ENCODE measurements at places on chromosomes 7 and 10.

DNA sequence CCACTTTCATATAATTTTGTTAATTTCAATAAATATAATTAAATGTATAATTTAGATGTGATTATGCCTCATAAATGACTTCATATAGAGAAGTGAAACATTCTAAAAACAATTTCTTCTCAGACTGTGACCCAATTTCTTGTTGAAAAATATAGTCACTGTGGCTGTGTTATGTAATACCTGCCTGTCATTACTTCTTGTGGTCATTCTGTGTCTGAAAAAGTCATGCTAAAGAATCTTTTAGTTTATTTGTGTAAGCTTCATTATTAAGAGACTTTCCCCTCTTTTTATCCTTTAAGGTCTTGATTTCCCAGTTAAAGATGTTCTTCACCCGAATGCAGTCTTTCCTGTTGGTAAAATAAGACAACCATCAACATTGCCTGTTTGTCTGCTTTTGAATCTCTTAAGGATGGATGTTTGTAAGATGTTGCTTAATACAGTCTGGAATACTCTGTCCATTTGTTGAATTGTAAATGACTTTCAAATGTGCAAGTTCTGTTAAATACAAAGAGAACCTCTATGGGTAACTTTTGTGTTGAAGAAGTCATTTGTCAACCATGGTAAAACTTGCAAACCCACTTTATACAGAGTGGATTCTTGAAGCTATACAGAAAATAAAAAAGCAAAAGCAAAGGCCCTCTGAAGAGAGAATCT, 16.0 kb downstream of the KAT6B start:
- DNase-seq = no peak

DNA sequence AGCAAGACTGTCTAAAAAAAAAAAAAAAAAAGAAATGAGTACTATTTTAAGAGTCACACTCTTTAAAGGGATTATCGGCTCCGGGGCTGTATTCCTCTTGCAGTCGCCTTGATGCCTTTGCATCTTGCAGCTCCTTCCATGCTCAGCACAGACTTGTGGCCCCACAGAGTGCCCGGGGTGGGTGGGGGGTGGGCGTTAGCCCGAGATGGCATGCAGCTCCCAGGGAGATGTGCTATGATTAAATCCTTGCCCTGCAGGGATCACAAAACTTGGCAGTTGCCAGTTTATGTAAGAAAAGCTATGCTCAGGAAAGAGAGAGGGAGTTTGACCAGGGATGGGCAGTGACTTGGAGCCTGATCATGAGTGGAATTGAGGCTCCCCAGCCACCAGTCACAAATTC, 81.9 kb downstream of the CCDC3 start:
- DNase-seq = no peak

DNA sequence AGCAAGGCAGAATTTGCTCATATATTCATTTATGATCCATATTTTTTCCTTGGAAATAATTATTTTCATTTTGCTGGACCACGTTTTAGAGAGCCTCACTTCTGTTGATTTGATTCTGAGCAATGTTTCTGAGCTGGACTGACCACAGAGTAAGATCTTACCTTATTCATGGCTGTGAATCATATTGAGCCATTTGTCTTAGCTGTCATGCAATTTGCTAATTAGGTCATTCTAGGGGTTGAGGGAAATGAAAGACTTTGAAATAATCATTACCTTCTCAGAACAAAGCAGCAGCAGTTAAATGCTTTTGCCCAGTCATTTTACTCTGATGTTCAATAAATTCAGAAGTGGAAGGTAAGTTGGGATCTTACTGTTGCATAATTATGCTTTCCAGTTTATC, 251.4 kb downstream of the SDK1 start:
- peak; percentile 37 for DNase-seq

GRCh38 chr10:5527332-5528200, 2.8 kb downstream of the CALML3 start:
- DNase-seq = no peak

DNA sequence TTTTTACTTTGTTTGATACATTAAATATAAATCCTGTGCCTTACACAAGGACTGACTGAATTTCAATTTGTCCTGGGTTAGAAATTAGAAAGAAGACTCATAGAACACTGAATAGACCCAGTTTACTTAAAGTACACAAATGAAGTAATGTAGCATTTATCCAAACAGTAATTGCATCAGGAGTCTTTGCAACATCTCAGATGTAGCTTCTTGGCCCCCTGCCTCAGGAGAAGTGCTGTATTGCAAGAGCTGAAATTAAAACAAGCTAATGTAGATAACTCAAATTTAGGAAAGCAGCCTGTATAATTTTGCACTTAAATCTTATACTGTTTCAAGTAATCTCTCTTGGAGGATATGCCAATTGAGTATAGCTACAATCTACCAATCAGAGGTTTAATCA, 54.3 kb upstream of the KCND2 start:
- DNase-seq = no peak

DNA sequence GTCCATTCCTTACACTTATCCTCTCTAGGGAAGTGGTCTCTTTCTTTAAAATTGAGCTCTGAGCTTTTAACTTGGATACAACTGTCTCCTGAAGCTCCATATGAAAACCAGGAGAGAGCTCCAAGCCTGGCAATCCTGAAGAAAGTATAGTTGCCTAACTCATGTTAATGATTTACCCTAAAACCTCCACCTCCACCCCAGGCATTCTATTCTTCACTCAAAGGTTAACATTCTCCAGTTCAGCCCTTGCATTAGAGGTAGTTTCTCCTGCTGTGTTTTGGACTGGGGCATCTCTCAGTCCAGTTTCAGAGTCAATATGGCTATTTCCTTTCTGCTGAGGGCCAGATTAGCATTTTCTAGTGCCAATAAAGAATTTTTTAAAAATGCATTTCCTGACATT, 195.5 kb downstream of the SLC25A13 start:
- DNase-seq = no peak

DNA sequence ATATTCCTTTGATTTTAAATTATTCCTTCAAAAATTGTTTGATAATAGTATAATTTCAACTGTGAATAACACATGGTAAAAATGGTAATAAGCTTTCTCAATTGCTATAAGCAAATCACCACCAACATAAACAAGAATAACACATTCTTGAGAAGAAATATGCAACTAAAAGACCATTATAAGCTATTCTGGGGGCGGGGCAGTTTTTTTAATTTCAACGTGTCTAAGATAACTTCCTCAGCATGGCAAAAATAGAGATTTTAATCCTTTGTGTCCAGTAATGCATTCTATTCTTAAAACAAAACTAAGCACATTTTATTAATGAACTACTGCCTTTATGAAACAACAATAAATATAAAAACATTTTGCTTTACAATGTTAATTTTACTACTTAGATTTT, 1.5 kb downstream of the DNAJC12 start:
- DNase-seq = no peak

GRCh38 chr10:10421071-10421470, 596.6 kb upstream of the CELF2 start:
- DNase-seq = no peak

- DNase-seq = no peak
Observed at GRCh38 chr7:120987280-120987679, 1.2 kb upstream of the CPED1 start.

DNA sequence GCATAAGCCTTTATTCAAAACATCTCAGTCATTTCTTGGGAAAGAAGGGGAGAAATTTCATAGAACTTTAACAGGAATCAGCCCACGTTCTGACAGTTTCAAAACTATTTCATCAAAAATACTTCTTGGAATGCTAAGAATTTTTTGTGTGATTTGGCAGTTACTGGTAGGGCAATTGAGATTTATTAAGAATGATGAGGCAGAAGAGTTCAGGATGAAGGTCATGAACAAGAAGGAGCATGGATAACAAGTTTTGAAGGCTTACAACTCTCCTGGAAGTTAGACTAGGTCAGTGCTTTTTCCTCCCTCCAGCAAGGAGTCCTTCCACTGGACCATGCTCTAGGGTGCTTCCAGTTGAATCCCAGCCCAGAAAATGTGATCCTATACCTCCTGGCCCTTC, 569.9 kb downstream of the ANKRD7 start:
- no peak for DNase-seq

GRCh38 chr10:28343252-28343651, 40.4 kb upstream of the MPP7 start:
- DNase-seq = no peak

DNA sequence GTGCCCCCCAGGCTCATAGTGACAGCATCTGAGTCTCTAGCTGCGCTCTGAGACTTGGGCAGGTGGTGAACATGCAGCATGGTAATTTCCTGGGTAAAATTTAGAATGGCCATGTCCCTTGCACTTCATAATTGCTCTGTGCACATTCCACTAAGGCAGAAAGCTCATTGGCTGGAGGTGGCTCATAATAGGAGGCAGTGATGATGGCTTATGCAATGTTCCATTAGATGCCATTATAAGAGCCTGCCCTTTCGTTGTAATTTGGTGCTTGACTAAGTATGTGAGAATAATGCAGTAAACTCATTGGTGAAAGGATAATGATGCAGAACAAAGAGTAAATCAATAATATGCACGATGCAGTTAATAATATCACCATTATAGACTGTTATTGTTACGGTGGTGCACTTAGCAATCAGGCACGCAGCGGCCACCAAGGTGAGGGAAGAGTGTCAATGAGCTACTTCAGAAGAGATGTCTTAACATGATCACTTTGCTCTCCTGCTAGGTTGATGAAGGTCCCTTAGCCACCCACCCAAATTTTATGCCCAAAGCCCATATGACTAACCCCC, 545.9 kb downstream of the KCNMA1 start:
- no peak for DNase-seq

- no peak for DNase-seq
Observed at GRCh38 chr7:131839967-131840690, 283.7 kb upstream of the PODXL start.

DNA sequence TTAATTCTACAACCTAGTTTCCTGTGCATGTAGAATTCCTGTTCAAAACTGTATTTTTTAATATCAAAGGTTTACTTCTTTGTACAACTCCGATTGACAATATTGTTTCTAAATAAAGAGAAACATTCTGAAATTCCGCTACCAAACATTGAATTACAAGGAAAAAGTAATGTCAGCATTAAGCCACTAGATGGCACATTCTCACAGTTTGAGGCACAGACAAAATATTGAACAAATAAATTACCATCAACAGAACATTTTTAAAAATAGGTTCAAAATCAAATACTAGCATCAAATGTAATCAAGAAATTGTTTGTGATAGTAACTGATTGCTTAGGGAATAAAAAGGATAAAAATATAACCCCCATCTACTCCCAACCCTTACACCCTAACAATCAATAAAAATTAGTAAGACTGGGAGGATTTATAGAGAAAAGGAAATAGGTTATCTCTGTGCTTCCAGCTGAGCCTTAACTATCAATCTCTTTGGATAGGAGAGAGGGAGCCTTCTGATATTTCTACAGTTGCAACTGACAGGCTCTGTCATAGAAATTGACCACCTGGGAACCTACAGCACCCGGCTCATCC, 86.6 kb upstream of the C7orf33 start:
- no peak for DNase-seq

- DNase-seq = no peak
Observed at GRCh38 chr7:42506097-42506496, 269.1 kb upstream of the GLI3 start.

- DNase-seq = no peak
Observed at GRCh38 chr7:2974093-2974819, 69.4 kb downstream of the CARD11 start.

GRCh38 chr10:5449227-5449626, 36.9 kb downstream of the NET1 start:
- DNase-seq = no peak

GRCh38 chr10:132316133-132316532, 8.4 kb upstream of the STK32C start:
- DNase-seq = no peak

DNA sequence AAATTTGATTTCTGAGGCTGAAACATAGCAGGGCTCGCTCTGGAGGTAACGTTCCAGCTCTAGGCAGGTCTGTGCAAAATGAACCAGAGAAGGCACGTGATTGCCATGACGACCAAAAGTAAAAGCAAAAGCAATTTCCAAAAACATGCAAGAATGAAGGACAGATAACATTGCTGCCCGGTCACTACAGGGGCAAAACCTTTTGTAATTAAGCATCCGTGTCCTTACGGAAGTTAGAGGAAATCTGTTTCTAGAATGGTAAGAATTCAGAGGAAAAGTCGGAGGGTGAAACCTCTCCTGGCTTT, 2.9 kb downstream of the KLF6 start:
- no peak for DNase-seq

GRCh38 chr7:2860627-2861133, 16.6 kb upstream of the GNA12 start:
- DNase-seq = no peak

- DNase-seq = no peak
Observed at GRCh38 chr10:100103581-100103980, 21.9 kb upstream of the CPN1 start.

GRCh38 chr7:67435894-67436535, 439.4 kb downstream of the TYW1 start:
- DNase-seq = no peak

GRCh38 chr7:121360564-121360963, 31.8 kb downstream of the WNT16 start:
- no peak for DNase-seq

DNA sequence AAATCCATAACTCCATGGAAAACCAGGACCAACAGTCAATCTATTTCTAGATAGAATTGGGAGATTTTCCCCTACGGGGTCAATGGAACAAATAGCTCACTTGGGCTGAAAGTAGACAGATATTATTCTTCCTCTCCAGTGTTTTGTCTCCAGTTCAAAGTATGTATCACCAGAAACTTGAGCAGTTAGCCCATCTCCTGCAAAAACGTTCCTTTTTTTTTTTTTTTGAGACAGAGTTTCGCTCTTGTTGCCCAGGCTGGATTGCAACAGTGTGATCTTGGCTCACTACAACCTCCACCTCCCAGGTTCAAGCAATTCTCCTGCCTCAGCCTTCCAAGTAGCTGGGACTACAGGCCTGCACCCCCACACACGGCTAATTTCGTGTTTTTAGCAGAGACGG, 390.0 kb upstream of the AUTS2 start:
- no peak for DNase-seq

DNA sequence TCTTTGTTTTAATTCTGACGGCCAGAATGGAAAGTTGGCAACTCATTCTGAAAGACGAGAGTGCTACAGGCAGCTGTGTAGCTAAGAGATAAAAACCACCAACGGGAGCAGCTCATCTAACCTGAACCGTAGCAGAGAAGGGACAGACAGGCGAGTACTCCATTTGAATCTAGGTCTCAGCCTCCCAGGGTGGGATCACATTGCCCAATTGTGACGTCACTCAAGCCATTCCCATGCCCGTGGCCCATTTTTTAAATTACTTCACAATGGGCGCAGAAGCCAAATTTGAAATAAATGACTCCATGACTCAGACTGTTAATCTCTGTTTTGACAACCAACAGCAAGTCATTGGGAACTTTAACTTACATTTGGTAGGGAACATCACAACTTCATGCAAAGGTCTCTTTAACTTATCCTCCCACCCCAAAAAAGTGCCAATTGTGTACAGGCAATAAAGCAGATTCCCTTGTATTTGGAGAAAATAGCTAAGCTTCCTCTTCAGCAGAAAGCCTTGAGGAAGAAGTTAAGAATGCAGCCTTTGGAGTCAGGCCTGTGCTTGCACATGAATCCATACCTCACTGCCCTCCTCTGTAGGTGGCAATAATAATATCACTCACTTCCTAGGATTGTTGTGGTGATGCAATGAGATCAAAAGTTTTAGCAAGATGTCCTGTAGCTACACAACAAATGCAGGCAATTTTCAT, 93.2 kb upstream of the KIF5B start:
- DNase-seq = peak; percentile 47
